ENCODE measurements at places on chromosomes 12 and 14.

DNA sequence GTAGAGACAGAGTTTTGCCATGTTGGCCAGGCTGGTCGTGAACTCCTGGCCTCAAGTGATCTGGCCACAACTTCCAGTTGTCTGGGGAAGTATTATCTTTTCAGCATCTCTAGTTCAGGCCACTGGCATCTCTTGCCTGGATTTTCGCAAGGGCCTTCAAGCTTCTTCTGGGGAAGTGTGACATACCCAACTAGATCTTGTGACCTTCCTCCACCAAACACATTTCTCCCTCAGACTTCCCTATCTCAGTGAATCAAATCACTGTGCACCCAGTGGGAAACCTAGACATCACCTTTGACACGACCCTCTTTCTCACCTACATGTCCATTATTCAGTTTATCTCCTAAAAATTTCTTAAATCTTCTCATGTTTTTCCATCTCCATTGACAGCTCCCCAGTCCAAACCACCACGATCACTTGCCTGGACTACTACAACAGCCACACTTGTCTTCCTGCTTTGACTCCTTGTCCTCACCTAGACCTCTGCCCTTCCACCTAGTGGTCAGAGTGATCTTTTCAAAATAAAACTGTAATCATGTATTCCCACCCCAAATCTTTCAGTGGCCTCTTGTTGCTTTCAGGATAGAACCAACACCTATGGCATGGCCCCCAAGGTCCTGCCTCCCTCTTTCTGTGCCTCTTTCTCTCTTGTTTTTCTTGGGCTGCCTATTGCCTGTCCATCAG lies 3.3 kb downstream of the EEF1AKMT3 start:
- DNase-seq, result no peak

GRCh38 chr12:26535826-26536225 lies 297.2 kb downstream of the ITPR2 start:
- no peak for DNase-seq

GRCh38 chr12:108560321-108560721 lies 652 bp downstream of the SART3 start:
- peak; percentile 46 for DNase-seq

GRCh38 chr12:132066749-132067148 lies 77.4 kb downstream of the DDX51 start:
- no peak for DNase-seq

GRCh38 chr12:32515137-32515873 lies 115.9 kb downstream of the FGD4 start:
- no peak for DNase-seq
